ENCODE measurements at places on chromosomes 7 and 10.
A peak's percentile ranks its signal among the peaks of the same experiment; 100 is the strongest.

DNA sequence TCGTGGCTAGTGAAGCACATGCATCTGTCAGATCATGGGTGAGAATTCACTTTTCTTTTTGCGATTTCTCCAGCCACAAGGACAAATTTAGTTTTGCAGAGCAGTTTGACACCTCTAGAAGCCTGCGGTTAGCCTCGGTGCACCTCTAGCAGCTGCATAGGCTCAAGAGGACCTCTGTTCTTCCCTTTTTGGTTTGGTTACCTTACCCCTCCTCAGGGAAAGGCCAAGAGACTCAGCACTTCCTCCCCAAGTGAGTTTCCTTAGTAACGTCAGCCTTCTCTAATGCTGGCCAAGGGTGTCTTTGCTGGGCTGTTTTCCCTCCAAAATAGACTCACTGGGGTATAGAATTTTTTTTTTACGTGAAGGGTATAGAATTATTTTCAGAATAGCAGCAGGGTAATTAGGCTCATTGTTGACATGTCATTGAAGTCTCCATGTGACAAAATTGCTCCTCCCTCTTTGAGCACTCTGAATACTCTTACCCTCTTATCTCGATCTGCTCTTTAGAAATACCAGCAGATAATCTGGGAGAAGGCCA lies 97.8 kb downstream of the AUTS2 start:
- peak; percentile 10 for DNase-seq

DNA sequence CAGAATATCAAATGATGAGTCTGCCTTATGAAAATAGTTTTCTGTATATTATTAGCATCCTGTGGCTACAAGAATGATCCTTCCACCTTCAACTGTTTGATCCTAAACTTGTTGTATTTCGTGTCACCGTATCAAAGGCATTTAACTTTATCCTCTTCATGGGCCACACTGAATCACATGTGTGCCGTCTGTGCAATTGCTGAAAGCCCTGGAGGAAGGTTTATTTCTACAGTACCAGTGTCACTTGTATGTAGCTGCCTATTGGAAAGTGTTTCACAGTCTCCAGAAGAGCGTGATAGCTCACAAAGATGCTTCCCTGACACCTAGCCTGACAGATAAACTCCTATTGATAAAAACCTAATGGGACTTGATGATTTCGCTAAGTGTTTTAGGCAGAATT lies 94.5 kb downstream of the ITGA8 start:
- no peak for DNase-seq

DNA sequence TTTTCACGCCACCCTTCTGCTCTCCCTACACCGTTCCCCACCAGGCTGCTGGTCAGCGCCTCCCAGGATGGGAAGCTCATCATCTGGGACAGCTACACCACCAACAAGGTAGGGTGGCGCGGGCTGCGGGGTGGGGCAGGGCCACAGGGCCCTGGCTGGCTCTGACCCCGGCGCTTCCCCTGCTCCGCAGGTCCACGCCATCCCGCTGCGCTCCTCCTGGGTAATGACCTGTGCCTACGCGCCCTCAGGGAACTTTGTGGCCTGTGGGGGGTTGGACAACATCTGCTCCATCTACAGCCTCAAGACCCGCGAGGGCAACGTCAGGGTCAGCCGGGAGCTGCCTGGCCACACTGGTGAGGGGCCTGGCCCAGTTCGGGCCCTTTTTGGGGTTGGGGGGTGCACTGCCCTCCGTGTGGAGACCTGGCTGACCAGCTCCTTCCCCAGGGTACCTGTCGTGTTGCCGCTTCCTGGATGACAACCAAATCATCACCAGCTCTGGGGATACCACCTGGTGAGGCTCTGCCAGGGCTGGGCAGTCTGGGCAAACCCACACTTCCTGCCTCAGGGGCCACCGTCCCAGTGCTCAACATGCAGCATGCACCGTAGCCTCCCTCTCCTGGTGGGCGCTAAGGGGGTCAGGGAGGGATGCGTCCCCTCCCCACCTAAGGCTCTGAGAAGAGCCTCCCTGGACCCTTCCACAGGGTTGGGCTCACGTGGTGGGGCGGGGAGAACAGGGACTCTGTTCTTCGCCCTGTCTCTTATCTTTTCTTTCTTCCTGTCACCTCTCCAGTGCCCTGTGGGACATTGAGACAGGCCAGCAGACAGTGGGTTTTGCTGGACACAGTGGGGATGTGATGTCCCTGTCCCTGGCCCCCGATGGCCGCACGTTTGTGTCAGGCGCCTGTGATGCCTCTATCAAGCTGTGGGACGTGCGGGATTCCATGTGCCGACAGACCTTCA lies 4.0 kb downstream of the GNB2 start:
- DNase-seq, result no peak

GRCh38 chr10:11450427-11450826 lies 161.0 kb downstream of the USP6NL start:
- DNase-seq, result no peak

DNA sequence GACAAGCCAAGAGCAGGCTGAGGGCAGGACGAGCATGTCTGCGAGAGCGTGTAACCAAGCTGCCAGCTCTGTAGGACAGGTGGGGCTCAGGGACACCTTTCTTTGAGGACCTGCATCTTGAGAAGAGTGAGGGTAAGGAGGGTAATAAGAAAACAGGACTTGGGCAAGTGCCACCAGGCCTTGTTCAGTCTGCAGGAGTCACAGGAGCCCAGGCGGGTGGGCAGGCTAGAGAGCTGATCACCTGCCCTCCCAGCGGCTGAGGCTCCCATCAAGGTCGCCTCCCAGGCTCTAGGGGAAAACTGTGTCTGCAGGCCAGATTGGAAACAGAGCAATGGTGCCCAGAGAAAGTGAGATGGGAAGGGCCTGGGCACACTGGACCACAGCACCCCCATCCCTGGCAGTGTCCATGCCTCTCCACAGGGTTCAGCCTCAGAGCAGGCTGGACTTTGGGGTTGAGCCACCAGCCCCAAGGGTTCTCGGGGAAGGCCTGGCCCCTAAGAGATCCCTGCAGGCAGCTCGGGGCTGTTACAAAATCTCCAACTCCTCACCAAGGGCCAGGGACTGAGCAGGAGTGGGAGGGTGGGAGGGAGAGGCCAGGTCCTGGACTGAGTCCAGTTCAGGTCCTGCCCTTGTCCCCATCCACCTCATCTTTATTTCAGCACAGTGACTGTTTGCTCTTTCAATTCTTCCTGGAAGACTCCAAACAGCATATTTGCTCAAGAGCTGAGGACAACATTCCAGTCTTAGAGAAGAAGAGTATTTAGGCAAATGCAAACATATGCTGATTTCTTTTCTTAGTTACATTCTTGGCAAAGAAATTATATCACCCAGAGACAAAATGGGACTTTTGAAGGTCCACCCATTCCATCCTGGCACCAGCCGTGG lies 161.9 kb downstream of the GRID1 start:
- DNase-seq, result no peak

DNA sequence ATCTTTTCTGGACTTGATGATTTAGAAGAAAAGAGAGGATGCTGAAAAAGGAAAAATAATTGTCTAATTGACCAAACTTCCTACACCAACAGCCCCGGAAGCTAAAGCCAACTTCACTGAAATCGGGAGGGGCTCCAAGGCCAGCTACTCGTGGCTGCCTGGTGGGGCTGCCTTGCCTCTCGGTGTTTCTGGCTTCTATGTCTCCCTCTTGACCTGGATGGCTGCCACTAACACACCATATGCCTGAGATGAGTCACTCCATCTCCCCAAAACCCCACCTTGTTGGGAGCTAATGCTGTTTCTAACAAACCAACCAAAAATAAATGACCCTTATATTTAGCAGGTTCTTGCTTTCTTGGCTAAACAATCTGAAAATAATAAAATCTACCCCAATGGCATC lies 87.6 kb upstream of the AFAP1L2 start:
- no peak for DNase-seq

DNA sequence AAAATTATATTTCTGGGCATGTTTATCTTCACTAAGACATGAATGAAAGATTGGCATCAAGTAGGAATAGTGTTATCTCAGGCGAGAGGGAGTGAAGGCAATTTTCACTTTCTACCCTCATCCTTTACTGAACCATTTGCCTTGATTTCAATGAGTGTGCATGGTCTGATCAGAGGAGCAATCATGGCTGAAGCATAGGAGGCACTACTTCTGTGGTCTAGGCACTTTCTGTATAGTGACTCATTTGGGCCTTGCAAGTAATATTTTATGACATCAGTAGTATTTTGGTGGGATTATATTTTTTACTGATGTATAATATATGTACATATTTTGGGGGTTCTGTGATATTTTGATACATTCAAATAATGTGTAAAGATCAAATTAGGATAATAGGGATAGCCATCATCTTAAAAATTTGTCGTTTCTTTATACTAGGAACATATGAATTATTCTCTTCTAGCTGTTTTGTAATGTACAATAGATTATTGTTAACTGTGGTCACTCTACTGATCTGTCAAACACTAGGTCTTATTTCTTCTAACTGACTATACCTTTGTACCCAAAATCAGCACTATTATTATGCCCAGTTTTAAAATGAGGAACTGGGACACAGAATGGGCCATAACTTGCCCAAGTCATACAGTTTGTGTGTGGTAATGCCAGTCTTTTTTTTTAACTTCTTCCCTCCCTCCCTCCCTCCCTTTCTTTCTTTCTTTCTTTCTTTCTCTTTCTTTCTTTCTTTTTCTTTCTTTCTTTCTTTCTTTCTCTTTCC lies 101.9 kb downstream of the RAB11FIP2 start:
- no peak for DNase-seq

DNA sequence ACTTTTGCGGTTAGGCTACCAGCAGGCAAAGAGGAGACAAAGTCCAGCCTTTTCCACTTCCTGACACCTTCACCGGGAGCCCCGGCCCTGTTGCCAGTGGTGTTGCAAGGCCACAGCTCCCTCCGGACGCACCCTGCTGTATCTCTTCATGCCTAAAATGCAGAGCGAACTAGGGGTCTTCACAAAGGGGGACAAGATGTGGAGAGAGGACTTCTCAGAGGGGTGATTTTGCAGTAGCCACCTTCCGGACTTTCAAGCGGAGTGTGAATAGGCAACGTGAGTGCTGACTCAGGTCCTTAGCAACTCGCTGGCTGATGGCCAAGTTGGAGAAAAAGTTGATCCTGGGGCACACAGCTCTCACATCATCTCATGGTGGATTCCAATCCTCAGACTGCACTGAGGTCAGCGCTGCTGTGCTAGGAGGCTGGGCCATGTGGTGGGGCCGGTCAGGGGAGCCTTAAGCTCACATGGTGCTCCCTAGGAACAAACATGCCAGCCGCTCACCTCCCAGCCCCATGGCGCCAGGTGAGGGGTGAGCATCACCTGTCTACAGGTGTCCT lies 166.3 kb downstream of the LCOR start:
- DNase-seq, result no peak

- DNase-seq, result no peak
Observed at GRCh38 chr10:119546009-119546408, 3.5 kb upstream of the RGS10 start.

DNA sequence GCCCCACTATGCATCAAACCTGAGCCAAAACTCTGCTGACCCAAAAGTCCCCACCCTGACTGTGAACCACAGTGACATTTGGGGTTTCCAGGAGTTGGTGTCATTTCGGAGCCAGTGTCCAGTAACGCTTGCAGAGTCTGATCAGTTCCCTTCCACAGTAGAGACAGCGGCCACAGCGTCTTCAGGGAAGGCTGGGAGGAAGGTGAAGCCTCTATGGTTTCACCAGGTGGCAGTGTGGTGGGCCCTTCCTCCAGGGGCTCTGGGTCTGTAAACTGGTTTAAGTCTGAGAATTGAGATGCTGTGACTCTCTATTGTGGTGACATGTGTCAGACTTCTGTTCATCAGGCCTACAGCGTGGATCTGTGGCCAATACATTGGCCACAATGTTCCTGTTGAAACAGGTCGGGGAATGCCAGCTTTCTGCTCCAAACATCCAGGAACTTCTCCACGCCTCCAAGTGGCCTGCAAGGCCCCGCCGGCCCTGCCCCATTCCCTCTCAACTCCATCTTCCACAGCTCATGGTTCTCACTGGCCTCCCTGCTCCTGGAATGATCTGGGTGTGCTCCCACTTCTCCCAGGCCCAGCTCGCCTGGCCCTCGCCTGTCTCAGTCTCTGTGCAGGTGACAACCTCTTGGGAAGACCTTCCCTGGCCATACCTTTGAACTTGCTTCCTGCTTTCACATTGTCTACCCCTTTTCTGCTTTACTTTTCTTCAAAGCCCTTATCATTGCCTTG lies 124.5 kb upstream of the FAM20C start:
- no peak for DNase-seq

- no peak for DNase-seq
Observed at GRCh38 chr10:103746598-103746997, 108.8 kb downstream of the SH3PXD2A start.

DNA sequence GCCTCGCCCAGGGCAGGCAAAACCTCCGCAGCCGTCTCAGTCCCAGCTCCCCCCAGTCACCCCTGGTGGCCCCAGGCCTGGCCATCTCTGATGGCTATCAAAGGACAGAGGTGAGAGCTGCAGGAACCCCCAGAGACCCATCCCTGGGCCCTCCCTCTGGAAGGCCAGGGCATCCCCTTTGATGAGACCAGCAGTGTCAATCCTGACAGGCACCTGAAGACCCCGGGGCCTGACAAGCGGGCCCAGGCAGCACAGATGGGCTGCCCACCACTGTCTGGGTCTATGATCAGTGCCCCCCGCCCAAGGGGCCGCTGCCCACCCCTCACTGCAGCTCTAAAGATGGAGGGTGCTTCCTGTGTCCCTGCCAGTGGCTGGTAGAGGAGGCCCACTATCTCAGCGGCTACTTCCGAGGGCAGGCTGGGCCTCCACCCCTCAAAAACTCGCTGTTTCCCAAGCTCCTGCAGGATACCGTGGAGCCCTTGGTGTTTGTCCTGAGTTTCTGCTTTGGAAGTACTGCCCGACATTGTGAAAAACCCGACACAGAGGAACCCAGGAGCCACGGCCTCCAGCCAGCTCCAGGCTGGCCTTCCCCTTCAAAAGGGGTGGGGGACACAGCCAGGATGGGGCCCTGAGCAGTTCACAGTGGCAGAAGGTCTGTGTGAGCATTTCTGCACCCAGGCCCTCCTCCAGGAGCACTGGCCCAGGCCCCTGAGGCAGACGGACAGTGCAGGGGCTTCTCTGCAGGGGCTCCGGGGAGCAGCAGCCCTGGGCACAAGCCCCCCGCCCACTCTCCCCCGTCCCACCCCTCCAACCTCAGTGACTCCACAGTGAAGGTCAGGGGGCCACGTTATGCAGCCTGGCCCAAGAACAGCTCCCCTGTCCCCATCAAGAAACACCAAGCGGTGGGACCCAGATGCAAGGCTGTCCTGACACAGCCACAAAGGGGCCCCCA lies 99.2 kb downstream of the PDGFA start:
- DNase-seq, result no peak

- no peak for DNase-seq
Observed at GRCh38 chr10:110222641-110223297, 15.4 kb downstream of the MXI1 start.

DNA sequence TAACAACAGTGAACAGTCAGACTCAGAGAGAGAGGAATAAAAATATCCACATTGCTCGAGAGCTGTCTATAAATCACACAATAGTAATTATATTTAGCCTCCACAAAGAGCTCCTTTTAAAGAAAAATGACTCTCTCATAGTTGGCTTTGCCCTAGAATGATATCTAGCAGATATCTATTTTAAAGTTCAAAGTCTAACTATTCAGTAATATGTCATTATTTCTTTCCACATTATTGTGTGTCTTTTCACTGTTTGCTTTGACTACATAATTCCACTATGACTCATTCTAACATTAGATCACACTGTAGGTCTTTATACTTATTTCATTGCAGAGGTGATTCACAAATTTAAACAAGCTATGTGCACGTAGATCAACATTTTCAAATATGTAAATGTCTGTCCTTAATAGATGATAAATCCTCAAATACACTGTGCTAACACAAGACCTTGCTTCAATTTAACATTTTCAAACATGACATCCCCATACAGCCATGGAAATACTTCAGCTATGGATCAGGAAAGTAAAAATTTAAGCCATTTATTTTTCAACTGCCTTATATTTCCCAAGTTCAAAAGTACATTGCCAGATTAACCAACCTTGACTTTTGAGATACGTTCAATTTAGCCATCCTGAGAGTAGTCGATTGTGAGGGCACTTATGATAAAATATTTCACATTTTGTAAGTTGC lies 99.9 kb upstream of the AKR1E2 start:
- no peak for DNase-seq
